ENCODE measurements at places on chromosomes 6 and 20. TPM values are rescaled to one million over a fixed set of nuclear protein-coding genes. Genes with fewer than 3 reads are reported as not detected.

The NCOA5 gene
- 10.9 TPM for total RNA-seq

The CRIP3 gene
- not detected for total RNA-seq

The RANBP9 gene
- total RNA-seq = 22.3 TPM

The OVOL2 gene
- total RNA-seq = not detected

The LZTS3 gene
- total RNA-seq = 2.3 TPM

The EEF1A2 gene
- total RNA-seq = 3.6 TPM

The NRSN1 gene
- total RNA-seq = not detected

The CNBD2 gene
- total RNA-seq = 1.4 TPM

The PREX1 gene
- 49.4 TPM for total RNA-seq

The PSORS1C2 gene
- total RNA-seq = not detected

The RGS19 gene
- total RNA-seq = 18.2 TPM

The AKAP12 gene
- total RNA-seq = 340 TPM

The SCAND1 gene
- total RNA-seq = 90.9 TPM

The PDYN gene
- total RNA-seq = not detected

The KCNB1 gene
- total RNA-seq = under 0.01 TPM

The LKAAEAR1 gene
- 0.97 TPM for total RNA-seq

The APMAP gene
- total RNA-seq = 122 TPM

Data from epithelial cell of umbilical artery (primary cell).